ENCODE measurements at places on chromosomes 6 and 20. TPM values are rescaled to one million over a fixed set of nuclear protein-coding genes. Genes with fewer than 3 reads are reported as not detected.

GRCh38 chr6:109690373-109690736, 647 bp downstream of the AK9 start:
- peak; percentile 57 for ATAC-seq

The OCSTAMP gene
- total RNA-seq, result not detected

- ATAC-seq, result no peak
These were observed 43.8 kb upstream of the SYNDIG1 start for GRCh38 chr20:24425523-24426135.

DNA sequence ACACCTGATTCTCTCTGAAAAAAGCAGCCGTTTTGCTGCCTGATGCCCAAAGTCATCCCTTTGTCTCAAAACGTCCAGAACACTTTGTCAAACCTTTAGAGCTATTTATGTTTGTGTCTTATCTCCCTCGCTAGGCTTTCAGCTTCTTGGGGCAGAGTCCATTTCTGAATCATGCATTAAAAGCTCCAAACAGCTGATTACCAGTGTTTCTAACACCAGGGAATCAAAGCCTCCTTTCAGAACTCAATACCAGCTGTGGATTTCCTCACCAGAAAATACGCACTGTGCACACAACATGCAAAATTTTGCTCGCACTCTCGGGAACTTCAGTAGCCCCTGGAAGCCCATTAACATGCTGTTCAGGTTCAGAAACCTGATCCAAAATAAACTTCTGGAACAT, 333.3 kb downstream of the HACE1 start:
- ATAC-seq, result no peak

The PGC gene
- total RNA-seq, result not detected

All from gastroesophageal sphincter (tissue), 4 donors.